ENCODE measurements at places on chromosomes 6 and 20.

GRCh38 chr20:16970776-16971175, 222.6 kb downstream of the OTOR start:
- no peak for DNase-seq

- no peak for DNase-seq
Observed at GRCh38 chr6:25217302-25217701, 61.9 kb upstream of the CARMIL1 start.

DNA sequence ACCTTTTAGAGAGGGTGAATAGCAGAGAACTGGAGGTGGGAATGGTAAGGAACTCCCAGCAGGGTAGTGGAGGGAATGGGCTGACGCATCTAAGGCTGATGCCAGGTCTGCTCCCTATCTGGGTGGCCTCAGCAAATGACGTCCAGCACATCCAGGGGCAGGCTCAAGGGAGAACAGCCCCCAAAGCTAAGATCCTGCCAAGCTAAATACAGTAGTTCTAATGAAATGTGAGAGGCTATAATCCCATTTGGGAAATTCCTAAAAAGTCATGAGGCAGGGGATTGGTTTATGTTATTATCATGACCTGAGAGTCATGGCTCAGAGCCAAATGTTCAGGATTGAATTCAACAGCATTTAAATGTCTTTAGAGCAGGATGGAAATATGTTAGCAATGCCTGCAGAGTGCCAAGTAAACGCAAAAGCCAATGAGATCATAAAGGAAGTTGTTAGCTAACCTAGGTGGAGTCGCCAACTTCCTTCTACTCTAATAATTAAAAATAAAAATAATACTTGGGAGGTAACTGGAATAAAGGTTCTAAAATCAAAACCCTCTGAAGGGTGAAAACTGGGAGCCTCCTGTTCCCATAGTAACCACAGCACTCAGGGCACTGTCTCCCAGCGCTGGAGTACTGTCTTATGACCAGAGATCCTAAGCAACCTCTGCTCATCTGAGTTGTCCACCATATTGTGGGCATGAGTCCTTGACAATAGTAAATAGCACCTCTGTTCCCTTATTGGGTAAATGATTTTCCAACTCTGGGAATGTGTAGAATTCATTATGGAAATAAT, 34.8 kb downstream of the IYD start:
- no peak for DNase-seq

DNA sequence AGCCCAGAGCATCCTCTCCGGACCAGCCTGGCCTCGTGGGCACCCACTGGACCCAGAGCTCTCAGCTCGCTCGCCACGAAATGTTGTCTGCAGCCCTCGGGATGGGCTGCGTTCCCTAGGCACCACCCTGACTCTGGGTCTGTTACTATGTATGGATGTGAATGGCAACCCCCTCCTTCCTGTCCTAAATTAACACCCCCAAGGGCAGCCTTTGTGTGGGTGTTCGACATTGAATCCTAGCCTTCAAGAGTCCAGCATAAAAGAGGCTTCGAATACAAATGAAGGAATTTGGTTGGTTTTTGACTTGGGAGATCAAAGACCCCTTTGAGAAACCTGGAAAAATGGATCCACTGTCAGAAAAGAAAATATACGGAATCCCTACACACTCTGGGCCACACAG, 86.1 kb downstream of the BMP7 start:
- DNase-seq, result no peak

DNA sequence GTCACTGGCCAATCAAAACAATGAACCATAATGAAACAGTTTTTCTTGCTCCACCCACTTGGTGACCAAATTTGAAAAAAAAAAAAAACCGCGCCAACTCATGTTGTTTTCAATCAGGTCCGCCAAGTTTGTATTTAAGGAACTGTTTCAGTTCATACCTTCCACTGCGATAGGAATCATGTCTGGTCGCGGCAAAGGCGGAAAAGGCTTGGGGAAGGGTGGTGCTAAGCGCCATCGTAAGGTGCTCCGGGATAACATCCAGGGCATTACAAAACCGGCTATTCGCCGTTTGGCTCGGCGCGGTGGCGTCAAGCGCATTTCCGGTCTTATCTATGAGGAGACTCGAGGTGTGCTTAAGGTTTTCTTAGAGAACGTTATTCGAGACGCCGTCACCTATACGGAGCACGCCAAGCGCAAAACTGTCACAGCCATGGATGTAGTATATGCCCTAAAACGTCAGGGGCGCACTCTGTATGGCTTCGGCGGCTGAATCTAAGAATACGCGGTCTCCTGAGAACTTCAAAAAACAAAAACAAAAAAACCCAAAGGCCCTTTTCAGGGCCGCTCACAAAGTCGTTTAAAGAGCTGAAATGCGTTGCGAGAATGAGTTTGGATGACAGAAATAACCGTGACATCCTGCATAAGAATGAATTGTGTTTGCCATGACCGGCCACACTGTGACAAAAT, 16.7 kb downstream of the HFE start:
- peak; percentile 87 for DNase-seq

- DNase-seq, result no peak
Observed at GRCh38 chr20:48718786-48719578, 108.8 kb downstream of the PREX1 start.

GRCh38 chr6:157411368-157411767, 30.4 kb downstream of the ZDHHC14 start:
- DNase-seq, result no peak

- no peak for DNase-seq
Observed at GRCh38 chr6:118298476-118299427, 249.3 kb upstream of the PLN start.

DNA sequence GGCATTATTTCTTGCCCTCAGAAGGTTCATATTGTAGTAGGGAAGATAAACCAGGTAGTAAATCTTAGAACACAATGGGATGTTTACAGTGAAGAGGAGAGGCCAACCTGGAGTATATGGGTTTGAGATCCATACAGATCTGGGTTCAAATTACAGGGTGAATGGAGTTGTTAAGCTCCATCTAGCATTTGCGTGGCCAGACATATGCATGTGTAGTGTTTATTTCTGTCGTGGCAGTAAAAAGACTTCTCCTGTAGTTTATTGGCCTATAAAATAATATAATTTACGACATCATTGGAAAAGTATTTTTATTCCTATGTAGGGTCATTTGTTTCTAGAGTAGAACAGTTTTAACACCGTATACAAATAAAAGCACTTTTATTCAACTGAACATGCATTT, 25.2 kb upstream of the TULP4 start:
- no peak for DNase-seq

GRCh38 chr6:108751282-108751681, 96.9 kb upstream of the ARMC2 start:
- no peak for DNase-seq

GRCh38 chr6:12601881-12602280, 114.7 kb upstream of the PHACTR1 start:
- DNase-seq, result no peak
